Neural progenitor cell (in vitro differentiated cells): ENCODE measurements at places on chromosomes 12 and 14. TPM values are rescaled to one million over a fixed set of nuclear protein-coding genes. Genes with fewer than 3 reads are reported as not detected.

The IFT81 gene
- 52.7 and 73.8 TPM in 2 replicates for total RNA-seq

The SERPINA9 gene
- total RNA-seq: not detected in 2 replicates

The MYBPC1 gene
- total RNA-seq: not detected in 2 replicates

The GARIN6 gene
- not detected in 2 replicates for total RNA-seq

The PLCZ1 gene
- total RNA-seq: not detected in 2 replicates

The SFSWAP gene
- 37.0 and 42.3 TPM in 2 replicates for total RNA-seq

The CSRP2 gene
- 353 and 405 TPM in 2 replicates for total RNA-seq

The SLC10A1 gene
- total RNA-seq: not detected in 2 replicates

The RFX4 gene
- total RNA-seq: 0.22 and 3.4 TPM in 2 replicates

The CCDC38 gene
- total RNA-seq: 0.12 and 0.13 TPM in 2 replicates

The ANKS1B gene
- total RNA-seq: 4.5 and 7.9 TPM in 2 replicates

The TARBP2 gene
- total RNA-seq: 32.4 and 72.4 TPM in 2 replicates

The PPFIA2 gene
- total RNA-seq: 1.4 and 2.2 TPM in 2 replicates

The ACSM4 gene
- not detected in 2 replicates for total RNA-seq

The SLC5A8 gene
- total RNA-seq: not detected in 2 replicates

The CLEC9A gene
- total RNA-seq: not detected in 2 replicates

The ZNF84 gene
- 65.3 and 99.2 TPM in 2 replicates for total RNA-seq

The FAIM2 gene
- total RNA-seq: 0.39 and 1.2 TPM in 2 replicates

The ATL1 gene
- 7.3 and 11.8 TPM in 2 replicates for total RNA-seq

The AKAP3 gene
- total RNA-seq: 2.4 and 3.0 TPM in 2 replicates

The ALDH1L2 gene
- 0.13 and 0.68 TPM in 2 replicates for total RNA-seq

The BTBD6 gene
- 9.0 and 15.0 TPM in 2 replicates for total RNA-seq

The ATP23 gene
- total RNA-seq: 6.3 and 11.4 TPM in 2 replicates

The VASH1 gene
- 10.3 and 20.1 TPM in 2 replicates for total RNA-seq

The ADAM20 gene
- 1.2 and 2.0 TPM in 2 replicates for total RNA-seq
